Right ventricle myocardium inferior (tissue), 1 donor: ENCODE measurements at places on chromosomes 7 and 10.

DNA sequence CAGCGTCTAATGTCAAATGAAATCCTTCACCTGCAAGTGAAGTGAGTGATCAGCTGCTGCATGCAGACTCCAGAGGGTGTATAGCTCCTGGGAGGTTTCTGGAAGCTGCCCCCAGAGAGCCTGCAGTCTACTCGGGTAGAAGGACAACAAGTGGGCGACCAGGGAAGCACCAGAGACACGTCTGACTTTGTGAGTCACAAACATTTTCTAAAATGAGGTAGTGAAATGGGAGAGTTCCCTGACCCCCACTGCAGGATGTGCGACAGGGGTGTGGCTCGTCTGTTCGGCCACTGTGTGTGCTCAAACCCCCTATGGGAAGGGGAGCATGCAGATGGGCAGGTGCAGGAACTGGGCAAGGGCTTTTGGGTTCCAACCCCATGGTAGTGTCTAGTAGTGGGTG is 177.1 kb upstream of the PRKCQ start:
- no peak for DNase-seq

- DNase-seq: no peak
These were observed 282.0 kb upstream of the AKR1E2 start for GRCh38 chr10:4543938-4544533.

- DNase-seq: no peak
These were observed 512.8 kb upstream of the GALNT17 start for GRCh38 chr7:70619130-70619529.

DNA sequence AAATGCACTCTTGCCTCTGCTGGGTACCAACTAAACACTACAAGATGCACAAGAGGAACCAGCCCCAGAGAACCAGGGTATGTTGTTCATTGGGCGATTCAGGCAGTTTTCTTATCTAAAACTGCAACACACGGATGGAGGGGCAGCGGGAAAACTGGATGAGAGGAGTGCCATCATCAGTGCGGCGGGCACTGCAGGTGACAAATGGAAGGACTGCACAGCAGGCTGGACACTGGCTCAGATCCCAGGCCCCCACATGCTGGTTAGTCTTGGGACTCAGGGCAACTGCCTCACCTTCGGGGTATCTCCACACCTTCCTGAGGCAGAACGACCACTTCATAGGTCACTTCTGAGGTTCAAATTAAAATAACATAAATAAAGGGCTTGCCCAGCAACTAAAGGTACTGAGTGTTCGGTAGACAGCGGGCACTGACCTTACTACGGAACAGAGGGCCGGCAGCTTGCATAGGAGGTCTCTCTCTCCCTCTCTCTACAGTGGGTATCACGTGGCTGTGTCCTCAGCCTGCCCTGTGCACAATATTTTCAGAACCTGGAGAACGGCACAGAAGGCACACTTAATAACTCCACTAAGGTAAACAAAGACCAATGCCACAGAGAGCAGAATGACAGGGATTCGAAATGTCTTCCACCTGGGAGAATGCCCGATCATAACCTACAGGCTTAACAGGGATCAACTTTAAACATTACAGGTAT is 72.1 kb downstream of the GRB10 start:
- DNase-seq: no peak

DNA sequence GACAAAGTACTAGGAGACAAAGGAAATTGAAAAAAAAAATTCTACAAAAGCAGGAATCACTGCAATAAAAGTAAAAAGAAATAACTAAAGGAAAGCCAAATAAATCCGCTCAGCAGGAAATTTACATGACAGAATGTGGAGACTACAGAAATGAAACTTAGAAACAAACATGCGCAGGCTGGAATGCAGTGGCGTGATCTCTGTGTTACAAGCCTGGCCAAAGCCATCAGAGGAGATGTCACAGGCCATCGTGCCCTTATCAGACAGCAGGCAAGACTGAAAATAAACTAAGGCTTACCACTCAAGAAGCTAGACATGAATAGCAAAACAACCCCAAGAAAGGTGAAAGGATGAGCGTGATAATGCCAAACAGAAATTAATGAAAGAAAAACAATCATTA is 6.3 kb upstream of the CAMK2B start:
- no peak for DNase-seq
